ENCODE measurements at places on chromosomes 13 and 19.

- DNase-seq: no peak
These were observed 57.7 kb downstream of the PTPRS start for GRCh38 chr19:5282901-5283300.

- DNase-seq: no peak
These were observed 431.7 kb downstream of the EFNB2 start for GRCh38 chr13:106103779-106104178.

DNA sequence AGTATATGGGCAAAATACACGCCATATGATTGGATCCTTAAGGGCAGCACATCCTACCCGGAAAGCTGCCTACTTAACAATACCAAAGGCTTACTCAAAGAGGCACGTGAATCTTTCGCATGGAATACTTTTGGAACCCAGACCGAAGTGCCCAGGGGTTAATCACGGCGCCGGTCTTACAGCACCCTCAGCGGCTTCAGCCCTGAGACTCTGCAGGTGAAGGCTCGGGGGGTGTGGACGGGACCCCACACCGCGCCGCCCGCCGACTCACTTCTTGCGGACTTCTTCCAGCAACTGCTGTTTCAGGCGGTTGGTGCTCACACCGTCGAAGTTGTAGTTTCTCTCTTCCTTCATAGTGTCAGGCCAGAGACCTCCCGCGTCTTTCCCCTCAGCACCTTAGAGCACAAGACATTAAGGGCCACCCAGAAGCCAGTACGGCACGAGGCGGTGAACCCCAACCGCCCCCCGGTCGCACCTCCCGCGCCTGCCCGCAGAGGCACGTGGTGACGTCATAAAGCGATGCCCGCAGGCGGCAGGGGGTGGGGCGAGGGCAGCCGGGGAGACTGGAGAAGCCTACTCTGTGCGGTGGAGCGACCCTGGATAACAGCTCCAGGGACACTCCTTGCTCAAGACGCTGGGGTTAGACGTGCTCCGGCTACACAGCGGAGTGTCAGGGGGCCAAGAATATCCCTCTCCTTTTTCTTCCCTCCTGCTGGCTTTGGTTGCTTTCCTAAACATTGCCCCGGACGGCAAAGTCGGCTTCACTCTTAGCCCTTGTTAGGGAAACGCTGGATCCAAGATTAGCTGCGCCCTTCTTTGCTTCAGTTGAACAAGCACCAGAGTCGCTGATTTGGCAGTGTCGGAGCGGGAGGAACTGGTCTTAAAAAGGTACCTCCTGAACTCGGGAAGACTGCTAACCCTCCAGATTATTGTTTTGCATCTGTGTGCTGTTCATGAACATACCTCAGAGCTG lies at the start of gene CCDC169:
Gene CCDC169, minus strand, starts transcription at position 449 of the 973 bp plus-strand sequence. Its CDS starts 95 bp downstream, at position 354.
- DNase-seq: no peak

DNA sequence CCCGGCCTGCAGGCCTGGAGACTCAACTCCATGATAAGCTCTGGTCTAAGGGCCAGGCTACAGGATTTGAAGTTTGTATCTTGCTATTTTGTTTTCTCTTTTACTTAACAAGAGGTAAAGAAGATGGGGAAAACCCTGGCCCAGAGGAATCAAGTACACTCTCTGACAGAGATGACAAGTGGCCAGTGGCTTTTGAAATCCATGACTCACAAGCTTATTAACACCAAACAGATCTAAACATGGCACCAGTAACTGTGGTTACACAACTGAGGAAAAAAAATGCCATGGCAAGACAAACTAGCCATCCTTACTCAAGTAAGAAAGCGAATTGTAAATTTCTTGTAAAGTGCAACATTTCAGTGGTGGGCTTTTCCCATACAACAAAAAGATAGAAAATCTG lies 72.6 kb upstream of the SERTM1 start:
- no peak for DNase-seq

DNA sequence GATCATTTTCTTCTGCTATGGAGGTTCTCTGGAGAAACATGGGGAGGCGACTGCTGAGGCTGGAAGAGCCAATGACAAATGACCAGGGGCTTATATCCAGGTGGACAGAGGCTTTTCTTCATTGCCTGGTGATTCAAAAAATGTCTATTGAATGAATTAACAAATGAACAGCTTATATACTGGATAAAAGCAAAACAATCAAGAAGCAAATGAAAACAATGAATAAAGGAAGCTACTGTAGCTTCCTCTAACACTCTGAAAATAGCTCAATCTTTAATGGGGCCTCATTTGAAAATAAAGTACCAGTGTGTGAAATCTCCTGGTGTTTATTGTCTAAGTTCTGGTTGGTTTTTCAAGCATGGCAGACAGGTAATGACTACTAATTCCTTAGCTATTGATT lies 167.5 kb upstream of the TMTC4 start:
- no peak for DNase-seq

GRCh38 chr13:111380431-111380830 lies 60.0 kb downstream of the TEX29 start:
- no peak for DNase-seq

- DNase-seq: no peak
These were observed 41.7 kb downstream of the VWA8 start for GRCh38 chr13:41919031-41919740.

- DNase-seq: no peak
These were observed 873 bp downstream of the VSIG10L start for GRCh38 chr19:51341066-51341465.

- no peak for DNase-seq
These were observed 47.5 kb downstream of the CRTC1 start for GRCh38 chr19:18730885-18731513.

DNA sequence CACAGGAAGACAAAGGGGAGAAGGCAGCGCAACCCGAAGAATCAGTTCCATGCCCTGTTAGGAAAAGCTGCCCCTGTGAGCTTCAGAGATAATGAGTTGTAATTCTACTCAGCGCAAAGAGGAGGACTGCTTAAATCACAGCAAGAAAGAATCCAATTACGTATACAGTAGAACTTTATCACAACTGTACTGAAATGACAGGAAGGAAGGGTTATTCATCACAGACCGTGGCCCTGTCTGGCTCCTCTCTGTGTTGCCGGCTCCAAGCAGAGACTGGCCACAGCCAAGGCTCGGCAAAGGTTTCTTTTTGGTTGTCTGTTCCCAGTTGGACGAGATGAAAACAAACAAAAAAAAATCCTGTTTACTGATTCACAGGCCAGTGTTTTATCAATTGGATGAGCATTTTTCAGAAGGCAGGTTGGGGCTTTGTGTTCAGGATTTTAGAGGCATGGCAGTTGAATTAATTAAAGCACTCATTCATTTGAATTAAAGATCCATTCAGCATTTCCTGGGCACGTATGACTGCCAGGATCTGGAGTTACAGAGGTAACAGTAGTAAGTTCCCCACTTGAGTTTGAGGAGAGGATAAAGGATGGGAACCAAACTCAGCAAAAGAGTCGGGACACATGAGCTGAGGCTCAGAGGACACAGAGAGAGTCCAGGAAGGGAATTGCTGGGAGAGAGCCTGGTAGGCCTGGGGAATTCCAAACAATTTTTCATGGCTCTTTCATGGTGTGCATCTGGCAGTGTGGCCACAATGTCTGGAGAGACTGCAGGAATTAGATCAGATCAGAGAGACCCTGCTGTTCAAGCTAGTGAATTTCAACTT lies 341.0 kb downstream of the DNAJC15 start:
- DNase-seq: no peak

GRCh38 chr19:948842-949496 lies 23.1 kb downstream of the ARID3A start:
- DNase-seq: no peak
